ENCODE measurements at places on chromosomes 7 and 10.

- DNase-seq = no peak
Observed at GRCh38 chr7:42247301-42247700, 10.3 kb upstream of the GLI3 start.

GRCh38 chr10:13716081-13717071, 129.6 kb downstream of the PRPF18 start:
- no peak for DNase-seq

DNA sequence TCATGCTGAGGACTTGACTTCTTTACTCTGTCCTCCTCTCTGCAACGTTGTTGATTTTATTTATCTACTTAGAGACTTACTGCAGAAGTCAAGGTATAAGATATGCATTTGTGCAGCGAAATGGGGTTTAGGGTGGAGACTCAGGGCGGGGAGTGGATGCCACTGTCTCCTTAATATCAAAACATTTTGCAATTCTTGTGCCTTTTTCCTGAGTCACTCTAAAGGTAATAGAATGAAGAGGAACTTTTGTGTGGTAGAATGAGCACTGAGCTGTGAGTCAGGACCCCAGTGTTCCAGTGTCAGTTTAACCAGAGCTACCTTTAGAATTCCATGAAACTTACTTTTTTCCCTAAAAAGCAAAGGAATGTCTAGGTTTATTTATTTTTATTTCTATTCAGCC, 78.2 kb downstream of the VTI1A start:
- no peak for DNase-seq

- DNase-seq = no peak
Observed at GRCh38 chr10:119538632-119539358, 3.7 kb downstream of the RGS10 start.

GRCh38 chr10:106761906-106762305, 402.6 kb downstream of the SORCS1 start:
- no peak for DNase-seq

- no peak for DNase-seq
Observed at GRCh38 chr7:105989686-105990085, 26.6 kb downstream of the CDHR3 start.

- DNase-seq = no peak
Observed at GRCh38 chr7:81075150-81075549, 156.3 kb upstream of the SEMA3C start.

- DNase-seq = no peak
Observed at GRCh38 chr10:76939933-76940468, 697.6 kb downstream of the KCNMA1 start.

GRCh38 chr10:51718804-51719291, 19.5 kb upstream of the CSTF2T start:
- DNase-seq = no peak

GRCh38 chr10:22894714-22895113, 33.1 kb upstream of the ARMC3 start:
- no peak for DNase-seq

GRCh38 chr7:7005303-7005702, 177.0 kb upstream of the C1GALT1 start:
- no peak for DNase-seq

DNA sequence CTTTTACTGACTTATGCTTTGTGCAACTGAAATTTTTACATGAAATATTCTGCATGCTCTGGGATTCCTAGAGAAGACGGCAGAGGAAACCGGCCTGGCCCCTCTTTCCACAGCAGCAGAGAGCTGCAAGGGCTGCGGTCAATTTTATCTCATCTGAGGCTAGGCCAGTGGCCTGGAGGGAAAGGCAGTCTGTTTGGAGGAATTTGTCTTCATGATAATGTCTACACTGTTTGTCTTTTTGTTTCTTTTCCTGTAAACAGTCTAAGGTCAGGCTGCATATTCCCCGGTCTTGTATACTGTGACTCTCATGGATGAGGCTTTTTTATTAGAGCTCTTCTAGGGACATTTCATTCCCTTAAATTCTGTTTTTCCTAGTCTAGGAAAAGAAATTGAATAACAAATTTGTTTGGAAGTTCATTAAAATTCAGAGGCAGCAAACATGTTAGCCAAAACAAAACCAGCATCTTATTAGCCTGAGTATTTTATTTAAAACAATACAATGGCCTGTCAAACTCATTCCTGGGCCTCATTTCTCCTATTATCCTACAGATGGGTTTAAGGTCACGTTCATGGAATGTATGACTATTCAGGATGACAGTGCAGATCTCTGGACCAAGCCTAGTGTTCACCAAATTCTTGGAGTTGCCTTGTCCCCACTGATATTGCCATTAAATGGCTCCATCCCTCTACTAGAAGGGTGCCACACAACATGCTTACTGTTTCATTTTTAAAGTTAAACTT, 26.4 kb downstream of the LAMB4 start:
- no peak for DNase-seq

DNA sequence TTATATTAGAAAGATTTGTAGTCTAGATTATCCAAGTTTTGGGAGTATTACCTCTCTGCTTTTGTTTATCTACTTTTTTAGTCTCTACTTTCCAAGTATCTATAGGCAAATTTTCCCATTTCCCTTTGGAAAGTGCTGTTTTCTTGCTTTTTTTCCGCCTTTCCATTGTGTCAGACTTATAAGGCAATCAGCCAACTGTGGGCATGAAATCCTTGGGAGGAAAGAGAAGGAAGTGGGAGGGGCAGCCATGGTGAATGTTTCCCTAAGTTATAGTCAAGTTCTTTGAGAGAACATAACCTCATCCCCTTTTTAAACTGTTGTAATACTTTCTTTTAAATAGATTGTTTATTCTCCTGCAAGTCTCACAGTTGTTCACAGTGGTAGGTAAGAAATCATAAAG, 52.6 kb downstream of the PTEN start:
- DNase-seq = no peak

GRCh38 chr7:92797693-92798092, 38.7 kb downstream of the CDK6 start:
- DNase-seq = no peak

DNA sequence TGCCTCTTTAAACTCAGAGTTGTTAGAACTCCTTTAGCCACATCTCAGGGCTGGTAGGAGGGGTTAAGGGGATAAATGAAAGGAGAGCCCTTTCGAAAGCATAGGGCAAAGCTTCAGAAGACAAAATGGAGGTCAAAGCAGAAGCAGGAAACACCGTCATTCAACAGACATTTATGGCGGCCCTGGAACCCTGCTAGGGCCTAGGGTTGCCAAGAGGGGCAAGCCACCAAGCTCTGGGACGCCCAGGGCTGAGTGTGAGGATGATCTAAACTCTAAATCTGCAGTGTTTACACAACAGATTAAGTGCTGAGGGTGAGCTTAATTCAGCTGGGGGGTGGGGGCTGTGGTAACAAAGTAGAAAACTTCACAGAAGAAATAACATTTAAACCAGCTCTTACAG, 79.0 kb upstream of the NFE2L3 start:
- DNase-seq = no peak

DNA sequence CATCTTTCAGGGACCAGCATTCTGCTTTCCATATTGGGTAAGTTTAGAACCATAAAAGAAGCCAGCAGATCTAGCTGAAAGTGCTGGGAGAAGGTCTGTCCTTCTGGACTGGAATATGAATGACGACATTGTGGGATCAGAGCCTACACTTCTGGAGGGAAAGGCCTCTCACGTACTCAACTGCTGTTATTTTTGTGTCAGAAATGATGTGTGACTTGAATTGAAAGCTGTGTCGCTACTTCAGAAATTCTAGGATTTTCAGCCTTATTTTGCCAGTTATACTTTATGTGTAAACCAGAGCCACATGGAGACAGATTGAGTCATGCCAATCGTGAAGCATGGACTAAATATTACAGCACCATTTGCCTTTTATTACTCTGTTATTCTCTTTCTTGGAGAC, 231.0 kb downstream of the KIAA1217 start:
- no peak for DNase-seq

DNA sequence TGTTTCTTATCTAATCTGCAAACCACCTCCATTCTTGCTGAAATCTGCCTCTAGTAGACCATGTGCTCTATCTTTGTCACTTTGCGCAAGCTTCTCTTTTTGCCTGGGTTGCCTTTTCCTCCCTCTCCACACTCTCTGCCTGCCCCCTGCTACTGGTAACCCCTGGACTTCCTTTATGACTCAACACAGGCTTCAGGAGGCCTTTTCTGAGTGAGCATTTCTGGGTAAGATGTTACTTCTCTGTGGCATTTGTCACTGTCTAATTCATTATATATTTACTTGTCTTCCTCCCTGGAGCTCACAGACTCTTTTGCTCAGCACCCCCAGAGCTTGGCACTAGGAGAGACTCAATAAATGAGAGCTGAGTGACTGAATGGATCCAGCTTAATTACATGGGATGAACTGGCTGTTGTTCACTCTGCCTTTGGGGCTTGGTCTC, 8.4 kb downstream of the GOLGA7B start:
- no peak for DNase-seq

GRCh38 chr7:134368851-134369544, 52.3 kb upstream of the SLC35B4 start:
- no peak for DNase-seq

DNA sequence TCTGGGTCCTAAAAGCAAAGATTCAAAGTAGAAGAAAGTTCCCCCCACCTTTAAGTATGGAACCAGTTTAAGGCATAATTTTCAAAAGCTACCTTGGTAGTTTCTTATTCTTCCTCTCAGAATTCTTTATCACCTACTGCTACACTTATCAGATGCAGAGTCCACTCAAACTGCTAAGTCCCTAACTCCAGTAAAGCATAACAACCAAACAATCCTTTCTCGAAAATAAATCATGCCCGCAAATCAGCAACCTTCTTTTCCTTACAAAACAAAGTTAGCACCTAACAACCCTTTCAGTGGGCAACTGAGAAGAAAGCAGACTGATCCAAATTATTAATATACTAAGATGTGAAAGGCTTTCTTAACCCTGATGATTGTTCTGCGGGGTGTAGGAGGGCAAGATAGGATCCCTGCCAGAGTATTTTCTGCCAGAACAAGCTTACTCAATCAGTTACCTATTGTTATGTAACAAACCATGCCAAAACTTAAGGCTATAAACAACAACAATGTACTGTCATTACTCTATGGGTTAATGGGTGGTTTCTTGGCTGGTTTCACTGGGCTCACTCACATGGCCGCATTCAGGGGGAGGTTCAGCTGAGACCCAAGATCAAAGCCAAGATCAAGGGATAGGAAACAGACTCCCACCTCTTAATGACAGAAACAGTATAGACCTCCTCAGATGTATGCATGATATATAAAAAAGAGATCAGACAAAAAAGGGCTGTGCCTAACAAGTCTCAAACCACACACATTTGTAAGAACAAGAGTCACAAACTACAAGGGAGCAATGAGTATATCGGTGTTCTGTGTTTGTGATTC, 42.0 kb downstream of the CCDC6 start:
- DNase-seq = no peak

- DNase-seq = peak; percentile 90
Observed at GRCh38 chr10:22615819-22616499, 98.4 kb downstream of the PIP4K2A start.

DNA sequence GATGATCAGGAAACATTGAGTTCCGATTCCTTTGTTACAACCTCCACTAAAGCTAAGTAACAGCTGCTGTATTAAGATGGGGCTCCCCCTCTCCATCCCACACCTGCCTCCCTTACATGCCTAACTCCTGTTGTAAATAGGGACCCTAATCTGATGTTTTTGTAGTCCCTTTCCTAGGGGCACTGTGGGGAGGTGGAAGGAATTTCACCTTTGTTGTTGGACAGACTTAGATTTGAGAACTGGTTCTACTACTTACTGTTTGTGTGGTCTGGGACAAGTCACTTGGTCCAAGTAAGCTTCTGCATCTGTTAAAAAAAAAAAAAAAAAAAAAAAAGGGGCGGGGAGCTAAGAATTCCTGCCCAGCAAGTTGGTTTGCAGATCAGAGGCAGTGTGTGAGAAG, 42.6 kb downstream of the KIAA1217 start:
- no peak for DNase-seq

DNA sequence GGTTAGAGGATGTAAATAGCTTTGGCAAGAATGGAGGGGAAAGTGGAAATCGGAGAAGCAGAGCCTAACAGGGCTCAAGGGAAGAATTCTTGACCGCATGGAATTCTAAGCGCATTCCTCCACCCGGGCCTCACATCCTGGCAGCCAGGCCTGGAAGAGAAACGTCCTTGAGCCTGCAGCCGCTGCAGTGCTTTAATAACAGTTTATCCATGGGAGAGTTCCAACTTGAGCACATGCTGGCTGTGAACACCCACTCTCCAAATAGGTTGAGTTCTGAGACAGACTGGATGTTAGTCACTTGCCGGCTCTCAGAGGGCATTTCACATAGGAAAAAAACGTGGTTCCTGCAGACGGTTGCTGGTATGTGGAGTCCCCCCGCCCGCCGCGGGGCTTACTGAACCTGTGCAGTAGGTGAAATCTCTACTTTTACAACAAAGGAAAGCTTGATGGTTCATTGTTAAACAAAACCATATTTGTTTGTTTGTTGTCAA, 61.4 kb upstream of the STEAP1B start:
- peak; percentile 31 for DNase-seq

GRCh38 chr7:115300231-115300870, 378.5 kb downstream of the MDFIC start:
- DNase-seq = no peak

DNA sequence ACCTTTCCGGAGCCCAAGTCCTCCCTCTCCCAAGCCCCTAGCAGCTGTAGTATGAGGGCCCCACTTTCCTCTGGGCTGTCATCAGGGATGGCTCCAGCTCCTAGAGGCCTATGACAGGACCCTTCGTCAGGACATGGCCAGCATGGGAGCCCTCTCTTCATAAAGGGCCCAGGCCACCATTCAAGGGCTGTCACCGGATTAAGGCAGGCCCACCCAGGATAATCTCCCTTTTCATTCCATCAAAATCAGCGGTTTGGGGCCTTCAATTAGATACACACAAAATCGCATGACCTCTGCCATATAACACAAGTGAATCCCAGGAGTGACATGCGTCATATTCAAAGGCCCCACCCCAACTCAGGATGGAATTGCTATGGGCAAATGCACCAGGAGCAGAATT, 12.2 kb upstream of the GDF10 start:
- DNase-seq = no peak

DNA sequence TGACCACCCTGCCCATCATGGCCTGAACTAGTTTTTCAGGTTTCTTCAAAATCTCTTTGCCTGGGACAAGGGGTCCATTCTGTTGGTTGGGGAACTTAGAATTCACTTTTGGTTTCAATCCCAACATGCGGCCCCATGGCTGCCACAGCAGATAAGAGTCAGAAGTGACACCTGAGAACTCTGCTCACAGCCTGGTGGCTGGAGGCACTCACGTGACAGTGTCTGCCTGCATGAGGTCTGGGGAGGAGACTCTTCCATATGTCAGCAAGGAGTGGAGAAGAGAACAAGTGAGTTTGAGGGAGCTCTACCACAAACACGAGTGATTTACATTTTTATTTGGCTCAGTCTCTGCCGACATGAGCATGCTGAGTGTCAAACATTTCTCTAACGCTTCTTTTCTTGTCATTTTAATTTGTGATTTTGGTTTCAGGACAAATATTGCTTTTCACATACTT, 370.4 kb downstream of the TNS3 start:
- DNase-seq = no peak
